ENCODE measurements at places on chromosomes 7 and 10.

DNA sequence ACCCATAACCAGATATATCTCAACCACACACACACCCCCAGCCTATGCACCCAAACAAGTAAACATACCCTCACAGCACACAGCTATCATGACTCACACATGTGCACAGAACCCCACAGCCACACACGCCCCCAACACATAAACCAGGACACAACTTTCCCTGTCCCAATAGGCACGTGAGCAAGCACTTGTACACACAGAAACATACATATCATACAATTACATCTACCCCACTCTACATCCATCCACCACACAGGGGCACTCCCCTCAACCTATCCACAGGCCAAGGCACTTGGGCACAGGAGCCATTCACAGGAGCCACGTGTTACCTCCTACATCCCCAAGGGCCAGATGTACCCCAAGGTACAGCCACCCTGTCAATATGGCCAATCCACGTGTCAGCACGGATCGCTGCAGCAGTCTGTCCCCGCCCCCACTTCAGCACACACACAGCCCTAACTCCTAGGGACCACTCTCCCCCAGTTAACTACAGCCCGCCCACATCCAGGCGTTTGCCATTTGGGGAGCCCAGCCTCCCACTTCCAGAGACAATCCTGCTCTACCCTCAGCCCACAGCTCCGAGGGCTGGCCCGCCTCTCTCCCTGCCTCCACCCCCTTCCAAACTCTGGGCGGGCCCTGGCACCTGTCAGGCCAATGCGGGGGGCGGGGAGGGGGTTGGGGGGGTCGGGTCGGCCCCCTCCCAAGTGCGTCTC lies 163.5 kb downstream of the SH3PXD2A start:
- DNase-seq = no peak

DNA sequence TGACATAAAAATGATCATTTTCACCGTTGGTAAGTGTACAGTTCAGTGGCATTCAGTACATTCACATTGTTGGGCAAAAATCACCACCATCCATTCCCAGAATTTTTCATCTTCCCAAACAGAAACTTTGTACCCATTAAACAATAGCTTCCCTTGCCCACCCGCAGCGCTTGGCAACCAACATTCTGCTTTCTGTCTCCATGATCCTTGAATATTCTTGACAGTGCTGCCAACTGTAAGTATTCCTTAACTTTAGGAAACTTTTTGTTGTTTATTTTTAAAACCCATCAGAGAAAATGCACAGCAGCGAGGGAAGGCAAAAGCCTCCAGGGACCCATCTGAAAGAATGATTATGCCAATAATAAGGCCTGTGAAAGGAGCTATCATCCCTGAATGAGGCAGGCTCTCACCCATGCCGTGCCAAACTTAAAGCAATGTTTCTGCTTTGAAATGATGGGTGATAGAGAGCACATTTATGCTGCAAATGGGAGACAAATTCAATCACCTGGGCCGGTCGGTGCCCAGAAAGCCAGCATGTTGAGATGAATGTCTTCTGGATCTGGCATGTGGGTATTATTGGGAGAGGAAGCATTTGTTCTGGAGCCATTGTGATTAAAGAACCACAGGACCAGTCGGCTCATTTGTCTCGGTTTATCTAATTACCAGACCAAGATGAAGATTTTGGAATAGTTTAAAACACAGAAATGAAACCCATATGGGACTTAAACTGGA lies 202.1 kb upstream of the NPVF start:
- DNase-seq = no peak

DNA sequence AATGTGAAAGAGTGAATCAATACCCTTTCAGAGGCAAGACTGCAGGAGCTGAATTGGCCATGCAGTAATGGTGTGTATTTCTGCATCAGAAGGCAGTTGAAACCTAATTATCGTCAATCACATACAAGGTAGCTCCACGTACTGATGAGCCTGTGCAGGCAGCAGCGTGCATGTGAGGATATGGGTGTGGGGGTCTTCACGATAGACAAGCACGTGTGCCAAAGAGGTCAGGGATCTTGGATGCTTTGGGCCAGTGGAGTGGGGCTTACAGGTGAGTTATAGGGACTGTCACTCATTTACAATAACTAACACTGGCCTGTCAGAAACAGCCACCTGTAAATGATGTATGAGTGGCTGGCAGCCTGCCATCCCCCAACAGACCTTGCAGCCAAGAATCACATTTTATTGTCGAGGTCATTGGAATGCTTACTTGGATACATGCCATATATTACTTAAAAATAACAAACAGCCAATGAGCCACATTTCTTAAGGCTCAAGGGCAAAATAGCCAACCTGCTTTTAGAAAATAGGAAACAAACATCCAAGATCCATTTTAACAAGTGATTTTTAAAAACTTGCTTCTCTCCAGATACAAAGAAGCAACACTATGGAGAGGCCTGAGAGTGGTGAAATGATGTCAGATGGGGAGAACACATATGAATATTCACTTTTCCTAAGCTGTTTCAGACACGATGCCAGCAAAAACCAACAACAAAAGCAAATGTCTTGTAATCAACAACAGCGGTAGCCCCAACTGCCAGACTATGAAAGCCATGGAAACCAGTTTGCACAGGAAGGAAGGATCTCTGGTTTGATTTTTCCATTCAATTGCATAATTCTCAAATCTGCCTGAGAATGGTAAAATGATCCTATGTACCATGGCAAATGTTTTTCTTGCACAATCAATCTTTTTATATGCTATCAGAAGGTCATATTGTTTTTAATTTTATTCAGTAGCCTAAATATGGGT lies 210.7 kb downstream of the SKAP2 start:
- no peak for DNase-seq

DNA sequence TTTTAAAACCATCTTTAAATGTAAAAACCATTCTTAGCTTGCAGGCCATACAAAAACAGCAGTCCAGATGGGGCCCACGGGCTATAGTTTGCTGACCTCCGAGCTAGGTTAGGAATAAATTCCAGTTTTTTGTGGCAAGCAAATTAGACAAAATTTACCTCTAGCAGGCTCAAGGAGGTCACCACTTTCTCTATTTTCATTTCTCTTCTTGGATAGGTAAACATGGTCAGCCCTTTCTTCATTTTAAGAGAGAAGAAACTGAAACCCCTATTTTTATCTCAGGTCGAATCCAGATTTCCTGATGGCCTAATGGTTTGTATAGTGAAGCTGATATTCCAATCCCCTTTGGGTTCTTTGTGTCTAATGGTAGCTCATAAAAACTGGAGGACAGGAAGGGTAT lies 10.7 kb downstream of the IKZF5 start:
- no peak for DNase-seq

DNA sequence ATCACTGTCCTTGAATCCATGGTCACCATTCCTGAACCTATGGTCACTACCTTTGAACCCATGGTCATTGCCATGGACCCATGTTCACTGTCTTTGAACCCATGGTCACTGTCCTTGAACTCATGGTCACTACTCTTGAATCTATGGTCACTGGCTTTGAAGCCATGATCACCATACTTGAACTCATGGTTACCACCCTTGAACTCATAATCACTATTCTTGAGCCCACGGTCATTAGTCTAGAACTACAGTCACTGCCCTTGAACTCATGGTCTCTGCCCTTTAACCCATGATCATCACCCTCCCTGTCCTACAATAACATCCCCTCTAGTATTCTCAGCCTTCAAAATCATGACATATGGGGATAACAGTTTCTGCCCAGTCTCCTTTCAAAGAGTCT lies 270.5 kb downstream of the CXCL12 start:
- DNase-seq = no peak

- no peak for DNase-seq
Measured at GRCh38 chr10:113753020-113753692, 1.7 kb downstream of the PLEKHS1 start.

DNA sequence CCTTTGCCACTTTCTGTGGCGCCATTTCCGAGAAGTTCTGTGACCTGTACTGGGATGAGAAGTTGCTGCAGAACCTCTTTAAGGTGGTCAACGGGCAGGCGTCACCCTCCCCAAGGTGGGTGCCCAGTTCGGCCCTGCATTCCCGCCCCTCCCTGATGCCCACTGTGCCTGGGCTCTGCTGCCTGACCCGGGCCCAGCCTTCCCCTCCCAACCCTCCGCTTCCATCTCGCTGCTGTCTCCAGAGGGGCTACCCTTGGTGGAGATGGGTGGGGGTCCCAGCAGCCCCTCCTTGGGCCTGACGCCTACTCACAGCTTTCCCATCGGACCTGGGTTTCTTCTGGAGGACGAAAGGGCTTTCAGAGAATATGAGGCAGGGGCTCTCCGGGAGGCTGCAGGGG lies 30.5 kb upstream of the UTF1 start:
- no peak for DNase-seq

DNA sequence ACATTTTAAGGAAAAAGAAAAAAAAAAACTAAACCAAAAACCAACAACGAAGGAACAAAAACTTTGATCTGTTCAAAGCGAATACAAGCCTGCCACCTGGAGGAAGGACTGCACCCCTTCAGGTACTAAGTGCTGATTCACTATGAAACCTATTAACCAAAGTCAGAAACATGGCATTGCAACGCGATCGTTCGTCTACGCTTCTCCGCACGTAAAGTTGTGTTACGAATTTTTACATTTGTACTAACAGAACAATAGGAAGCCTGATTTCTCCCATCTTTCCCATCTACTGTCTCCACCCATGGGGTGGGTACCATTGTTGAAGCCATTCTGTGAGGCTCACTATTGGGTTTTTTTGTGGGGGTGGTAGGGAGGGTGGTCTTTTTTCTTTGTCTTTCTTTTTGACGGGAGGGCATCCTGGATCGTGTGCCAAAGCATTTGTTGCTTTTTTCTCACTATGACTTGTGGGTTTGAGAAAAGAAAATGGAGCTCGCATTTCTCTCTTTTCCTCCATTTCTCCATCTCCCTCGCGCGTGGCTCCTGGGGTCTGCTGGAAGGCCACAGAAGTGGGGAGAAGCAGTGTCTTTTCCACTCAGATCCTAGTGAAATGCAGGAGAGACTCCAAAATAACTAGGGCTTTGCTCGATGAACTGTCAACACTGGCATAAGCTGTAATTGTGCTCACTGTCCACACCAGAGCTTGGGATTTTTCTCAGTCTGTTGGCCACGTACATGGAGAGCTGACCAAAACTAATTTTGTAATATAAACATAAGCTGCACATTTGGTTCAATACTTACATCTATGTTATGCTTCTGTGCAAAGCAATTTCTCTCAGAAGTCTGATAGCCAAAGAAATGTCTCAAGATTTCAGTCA lies 100.9 kb upstream of the YAE1 start:
- DNase-seq = no peak

DNA sequence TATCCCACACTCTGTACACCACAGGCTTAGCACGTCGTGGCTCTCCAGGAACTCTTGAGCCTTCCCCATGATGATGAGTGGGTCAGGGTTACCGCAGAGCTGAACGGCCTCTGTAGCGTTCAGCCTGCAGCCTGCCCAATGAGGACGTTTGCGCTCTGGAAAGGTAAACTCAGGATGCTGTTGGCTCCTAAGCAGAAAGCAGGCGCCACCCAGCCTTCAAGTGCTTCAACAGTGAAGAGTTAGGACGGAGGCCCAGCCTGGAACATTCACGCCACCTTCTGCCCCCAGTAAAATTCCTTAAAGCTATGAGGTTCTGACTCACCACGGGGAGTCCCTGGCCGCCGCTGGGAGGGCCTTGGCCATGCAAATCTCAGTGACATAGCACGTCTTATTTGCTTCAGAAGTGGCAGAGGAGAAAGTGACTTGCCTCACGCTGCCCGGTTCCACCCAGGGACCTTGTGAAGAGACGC lies 161.5 kb upstream of the SH2B2 start:
- DNase-seq = no peak

- no peak for DNase-seq
Measured at GRCh38 chr10:78182841-78183240, 149.2 kb downstream of the RPS24 start.

DNA sequence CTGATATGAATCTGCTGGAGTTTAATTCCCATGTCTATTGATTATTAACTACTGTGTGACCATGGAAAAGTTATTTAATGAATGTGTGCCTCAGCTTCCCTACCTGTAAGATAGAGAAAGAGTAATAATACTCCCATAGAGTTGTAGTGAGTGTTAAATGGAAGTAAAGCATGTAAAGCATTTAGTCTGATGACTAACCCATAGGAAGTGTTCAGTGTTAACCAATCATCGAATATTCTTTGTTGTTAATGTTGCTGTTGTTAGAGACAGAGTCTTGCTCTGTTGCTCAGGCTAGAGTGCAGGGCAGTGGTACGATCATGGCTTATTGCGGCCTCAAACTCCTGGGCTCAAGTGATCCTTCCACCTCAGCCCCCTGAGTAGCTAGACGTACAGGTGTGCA lies 36.2 kb upstream of the CCDC6 start:
- DNase-seq = no peak

- DNase-seq = no peak
Measured at GRCh38 chr10:86371691-86372090, 5.1 kb upstream of the GRID1 start.
